ENCODE measurements at places on chromosomes 16 and 17. TPM values are rescaled to one million over a fixed set of nuclear protein-coding genes. Genes with fewer than 3 reads are reported as not detected.

MPG gene
- 62.2 TPM for polyA plus RNA-seq

ADAD2 gene
- 0.40 TPM for polyA plus RNA-seq

CCL13 gene
- polyA plus RNA-seq, result not detected

CHST4 gene
- not detected for polyA plus RNA-seq

NPW gene
- not detected for polyA plus RNA-seq

MYH2 gene
- not detected for polyA plus RNA-seq

ARL4D gene
- polyA plus RNA-seq, result 4.1 TPM

SMTNL2 gene
- polyA plus RNA-seq, result not detected

SCNN1G gene
- not detected for polyA plus RNA-seq

TBC1D3E gene
- not detected for polyA plus RNA-seq

ATP2A1 gene
- not detected for polyA plus RNA-seq

KRT16 gene
- polyA plus RNA-seq, result not detected

ARMC7 gene
- polyA plus RNA-seq, result 4.4 TPM

CYGB gene
- polyA plus RNA-seq, result not detected

SLC7A6OS gene
- 26.1 TPM for polyA plus RNA-seq

ACSM3 gene
- 1.7 TPM for polyA plus RNA-seq

RTN4RL1 gene
- polyA plus RNA-seq, result 0.14 TPM

NT5M gene
- polyA plus RNA-seq, result 0.89 TPM

KRT27 gene
- polyA plus RNA-seq, result not detected

CLEC10A gene
- not detected for polyA plus RNA-seq

GAS2L2 gene
- not detected for polyA plus RNA-seq

KCNJ16 gene
- polyA plus RNA-seq, result not detected

USP6 gene
- polyA plus RNA-seq, result 0.02 TPM

FOXJ1 gene
- polyA plus RNA-seq, result 0.24 TPM

RHBDL1 gene
- 0.88 TPM for polyA plus RNA-seq

NPIPB8 gene
- not detected for polyA plus RNA-seq

HCRT gene
- not detected for polyA plus RNA-seq

C17orf100 gene
- 4.4 TPM for polyA plus RNA-seq

CCDC40 gene
- not detected for polyA plus RNA-seq

SPATA2L gene
- polyA plus RNA-seq, result 7.8 TPM

ABCA8 gene
- polyA plus RNA-seq, result not detected

ARHGDIG gene
- not detected for polyA plus RNA-seq

SLC35G6 gene
- polyA plus RNA-seq, result not detected

SKAP1 gene
- polyA plus RNA-seq, result 409 TPM

TMEM92 gene
- polyA plus RNA-seq, result not detected

KCNH6 gene
- not detected for polyA plus RNA-seq

SLC35B1 gene
- 34.4 TPM for polyA plus RNA-seq

KRTAP1-1 gene
- polyA plus RNA-seq, result not detected

C16orf92 gene
- polyA plus RNA-seq, result not detected

AGRP gene
- not detected for polyA plus RNA-seq

XYLT2 gene
- polyA plus RNA-seq, result 12.9 TPM

RPS15A gene
- 3,567 TPM for polyA plus RNA-seq

PHF12 gene
- 6.2 TPM for polyA plus RNA-seq

IL34 gene
- not detected for polyA plus RNA-seq

SYT17 gene
- not detected for polyA plus RNA-seq

SMIM36 gene
- polyA plus RNA-seq, result not detected
